Right ventricle myocardium inferior (tissue), 1 donor: ENCODE measurements at places on chromosomes 1 and 21.

DNA sequence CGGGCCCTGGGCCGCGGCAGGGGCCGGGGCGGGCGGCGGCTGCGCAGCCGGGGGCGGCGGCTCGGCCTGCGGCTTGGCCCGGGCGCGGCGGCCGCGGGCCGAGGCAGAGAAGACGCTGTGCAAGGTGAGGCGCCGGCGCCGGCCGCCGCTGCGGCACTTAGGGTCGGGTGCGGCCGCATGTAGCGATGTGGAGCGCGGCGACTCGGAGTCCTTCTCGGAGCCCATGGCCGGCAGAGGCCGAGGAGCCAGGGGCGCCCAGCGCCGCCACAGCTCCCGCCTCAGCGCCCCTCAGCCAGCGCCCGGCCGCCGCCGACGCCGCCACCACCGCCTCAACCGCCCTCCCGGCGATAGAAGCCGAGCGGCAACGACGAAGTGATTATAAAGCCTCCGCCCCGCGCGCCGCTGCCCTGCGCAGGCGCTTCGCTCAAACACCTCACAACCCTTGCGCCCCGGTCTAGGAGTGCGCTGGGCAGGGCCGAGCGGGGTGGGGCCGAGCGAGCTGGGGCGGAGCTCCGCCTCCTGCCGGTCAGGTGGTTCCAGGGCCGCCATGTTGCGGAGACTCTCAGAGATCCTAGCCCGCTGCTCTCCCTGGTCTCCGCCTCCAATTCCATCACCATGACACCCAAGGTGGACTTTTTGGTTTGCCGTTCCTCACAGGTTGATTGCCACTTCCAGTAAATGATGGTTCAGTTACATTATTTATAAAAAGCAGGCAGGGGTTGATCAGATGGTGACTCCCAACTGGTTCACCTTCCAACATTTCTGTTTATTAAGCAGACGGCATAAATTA, at the start of gene RNF19B:
RNF19B (minus strand) TSS at position 349 of the 790 bp plus-strand sequence; CDS start at position 225, 124 bp downstream.
- peak; percentile 97 for DNase-seq

DNA sequence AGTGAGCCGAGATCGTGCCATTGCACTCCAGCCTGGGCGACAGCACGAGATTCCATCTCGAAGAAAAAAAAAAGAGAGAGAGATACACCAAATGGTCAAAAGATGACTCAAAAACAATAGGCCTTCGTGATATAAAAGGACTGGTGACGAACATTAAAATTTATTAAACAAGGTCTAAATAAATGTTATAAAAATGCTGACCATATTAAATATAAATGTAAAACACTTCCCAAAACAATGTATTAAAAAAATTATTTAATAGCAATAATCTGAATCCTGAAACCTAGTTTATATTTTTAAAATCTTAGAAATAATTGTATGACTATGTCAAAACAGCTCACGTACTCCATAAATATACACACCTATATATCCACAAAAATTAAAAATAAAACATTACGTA, 247.6 kb downstream of the SETD4 start:
- no peak for DNase-seq

- DNase-seq, result no peak
Measured at GRCh38 chr1:154304664-154305337, 16.1 kb upstream of the AQP10 start.

- DNase-seq, result peak; percentile 55
Measured at GRCh38 chr21:44291936-44292811, 6.5 kb downstream of the AIRE start.

GRCh38 chr1:39065542-39065941, 39.4 kb downstream of the NDUFS5 start:
- no peak for DNase-seq

DNA sequence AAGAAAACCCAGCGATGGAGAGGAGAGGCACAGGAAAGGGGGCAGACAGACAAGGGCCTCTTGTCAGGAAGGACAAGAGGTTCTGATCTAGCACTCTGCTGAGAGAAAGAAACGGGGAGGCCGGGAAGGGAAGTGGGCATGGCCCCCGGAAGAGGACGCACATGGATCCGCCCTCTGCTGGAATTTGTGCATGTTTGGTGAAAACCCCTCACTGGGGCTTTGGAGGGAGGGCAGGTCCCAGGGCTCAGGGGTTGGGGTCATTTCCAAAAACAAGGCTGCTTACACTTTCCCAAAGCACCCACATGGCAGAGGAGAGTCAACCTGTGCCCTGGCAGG, 32.4 kb upstream of the ECE1 start:
- DNase-seq, result peak; percentile 48

- no peak for DNase-seq
Measured at GRCh38 chr21:25790122-25790877, 55.5 kb downstream of the GABPA start.

DNA sequence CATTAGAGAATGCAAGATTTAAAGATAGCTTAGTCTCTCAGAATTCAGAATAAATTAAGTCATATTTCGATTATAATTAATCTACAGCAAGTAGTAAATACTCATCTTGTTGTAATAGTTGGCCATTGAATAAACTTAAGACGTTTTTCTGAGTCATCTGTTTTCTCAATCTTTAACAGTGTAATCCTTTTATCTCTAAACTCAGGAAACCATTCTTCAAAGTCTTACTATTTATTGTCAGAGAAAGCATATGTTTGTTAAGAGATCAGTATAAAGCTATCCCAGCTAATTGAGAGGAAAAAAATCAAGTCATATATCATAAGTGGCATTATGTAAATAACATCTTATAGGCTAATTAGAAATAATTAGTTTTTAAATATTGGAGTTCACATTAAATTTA, 201.2 kb upstream of the ADAMTS5 start:
- DNase-seq, result no peak

GRCh38 chr1:111719135-111719534, 20.1 kb downstream of the INKA2 start:
- no peak for DNase-seq

DNA sequence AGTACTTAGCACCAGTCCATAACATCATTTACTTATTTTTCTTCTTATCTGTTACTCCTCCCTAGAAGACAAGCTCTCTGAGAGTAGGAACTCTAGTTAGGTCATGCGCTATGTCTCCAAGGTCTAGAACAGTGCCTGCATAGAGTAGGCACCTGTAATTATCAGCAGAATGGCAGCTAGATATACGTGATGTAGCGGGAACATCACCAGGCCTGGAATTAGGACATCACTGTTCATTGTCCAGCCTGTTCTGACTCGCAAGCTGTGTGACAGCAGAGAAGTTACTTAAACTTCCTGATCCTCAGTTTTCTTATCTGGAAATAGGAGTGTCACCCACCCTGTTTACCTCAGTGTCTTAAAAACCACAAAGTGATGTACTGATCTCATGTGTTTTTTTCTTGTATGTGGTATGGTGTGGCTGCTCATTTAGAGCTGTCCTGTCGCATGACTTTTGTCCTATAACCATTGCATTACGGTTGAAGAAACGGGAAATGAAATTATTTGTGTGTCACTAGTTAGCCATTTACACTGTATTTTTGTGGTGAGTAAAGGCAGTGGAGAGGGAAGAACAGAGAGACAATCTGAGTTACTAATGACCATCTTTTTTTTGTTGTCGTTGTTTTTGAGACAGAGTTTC, 37.1 kb upstream of the EXO1 start:
- DNase-seq, result no peak

- DNase-seq, result no peak
Measured at GRCh38 chr1:161855260-161855659, 89.1 kb downstream of the ATF6 start.

DNA sequence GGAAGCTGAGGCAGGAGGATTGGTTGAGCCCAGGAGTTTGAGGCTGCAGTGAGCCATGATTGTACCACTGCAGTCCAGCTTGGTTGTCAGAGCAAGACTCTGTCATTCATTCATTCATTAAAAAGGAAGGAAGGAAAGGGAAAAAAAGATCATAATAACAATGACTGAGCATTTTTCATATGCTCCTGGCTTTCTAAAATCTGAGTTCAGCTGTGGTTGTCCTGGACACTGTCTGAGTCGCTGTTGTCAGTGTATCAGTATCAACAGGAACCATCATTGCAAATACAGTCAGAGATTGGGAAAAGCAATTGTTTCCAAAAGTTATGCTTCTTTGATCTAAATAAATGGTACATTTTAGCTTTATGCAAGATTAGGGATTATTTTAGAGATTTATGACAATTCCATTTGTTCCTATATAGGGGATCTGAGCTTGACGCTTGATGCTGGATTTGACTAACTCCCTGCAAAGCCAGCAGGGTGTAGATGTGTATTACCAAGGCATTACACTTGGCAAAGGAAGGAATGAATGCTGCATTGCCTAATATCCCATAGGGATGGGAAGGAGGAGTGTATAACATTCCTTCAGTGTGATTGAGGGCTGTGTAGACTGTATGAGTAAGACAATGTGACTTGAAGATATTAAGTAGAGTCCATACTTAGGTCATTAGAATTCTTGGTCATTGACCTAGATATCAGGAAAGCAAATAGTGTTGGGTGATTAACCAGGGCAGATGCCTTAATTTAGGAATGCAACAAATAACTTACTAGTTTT, 100.2 kb downstream of the DISP1 start:
- no peak for DNase-seq

DNA sequence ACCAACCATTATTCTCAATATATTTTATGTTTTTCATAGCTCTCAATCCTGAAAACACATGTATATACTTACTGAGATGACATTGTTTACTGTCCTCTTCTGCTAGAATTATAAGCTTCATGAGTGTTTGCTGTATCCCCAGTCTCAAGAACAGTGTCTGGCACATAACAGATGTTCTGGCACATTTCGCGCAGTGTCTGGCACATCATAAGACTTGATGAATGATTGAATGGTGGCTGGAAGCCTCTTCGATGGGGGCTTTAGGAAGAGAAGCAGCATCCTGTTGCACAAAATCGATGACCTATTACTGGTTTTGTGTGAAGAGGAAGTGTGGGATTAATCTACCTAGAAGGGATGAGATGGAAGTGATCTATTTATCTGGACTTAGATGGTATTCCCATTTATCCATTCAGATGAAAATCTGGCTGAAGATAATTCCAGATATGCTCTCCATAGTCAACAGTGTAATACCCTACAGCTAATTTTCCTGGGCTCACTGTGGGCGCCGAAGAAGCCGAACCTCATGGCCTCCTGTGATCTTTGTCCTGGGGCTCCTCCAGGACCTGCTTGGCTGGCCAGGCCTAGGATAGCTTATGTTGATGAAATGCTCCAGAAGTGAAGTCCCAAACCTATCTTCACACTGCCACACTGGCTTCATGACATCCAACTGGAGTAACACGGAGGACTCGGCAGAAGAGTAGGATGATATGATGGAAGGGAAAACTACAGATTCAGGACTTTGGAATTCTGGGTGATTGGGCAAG, 26.5 kb downstream of the CD34 start:
- DNase-seq, result no peak

DNA sequence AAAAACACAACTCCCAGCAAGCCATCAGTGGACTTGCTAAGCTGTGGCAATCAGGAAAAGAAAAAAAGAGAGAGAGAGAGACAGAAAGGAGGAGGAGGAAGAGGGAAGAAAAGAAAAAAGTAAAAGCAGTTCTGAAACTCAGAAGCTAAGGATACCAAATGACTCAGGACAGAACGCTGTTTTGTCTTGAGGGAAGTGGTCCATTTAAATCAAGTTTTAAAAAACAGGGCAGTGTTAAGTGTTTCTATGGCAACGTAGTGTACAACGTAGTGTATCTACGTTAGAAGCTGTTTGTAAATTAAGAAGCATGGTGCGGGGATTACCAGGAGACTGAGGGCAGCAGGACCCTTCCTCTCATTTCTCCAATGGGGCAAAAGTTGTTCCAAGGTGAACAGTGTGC, 5.8 kb downstream of the ADORA3 start:
- DNase-seq, result no peak

DNA sequence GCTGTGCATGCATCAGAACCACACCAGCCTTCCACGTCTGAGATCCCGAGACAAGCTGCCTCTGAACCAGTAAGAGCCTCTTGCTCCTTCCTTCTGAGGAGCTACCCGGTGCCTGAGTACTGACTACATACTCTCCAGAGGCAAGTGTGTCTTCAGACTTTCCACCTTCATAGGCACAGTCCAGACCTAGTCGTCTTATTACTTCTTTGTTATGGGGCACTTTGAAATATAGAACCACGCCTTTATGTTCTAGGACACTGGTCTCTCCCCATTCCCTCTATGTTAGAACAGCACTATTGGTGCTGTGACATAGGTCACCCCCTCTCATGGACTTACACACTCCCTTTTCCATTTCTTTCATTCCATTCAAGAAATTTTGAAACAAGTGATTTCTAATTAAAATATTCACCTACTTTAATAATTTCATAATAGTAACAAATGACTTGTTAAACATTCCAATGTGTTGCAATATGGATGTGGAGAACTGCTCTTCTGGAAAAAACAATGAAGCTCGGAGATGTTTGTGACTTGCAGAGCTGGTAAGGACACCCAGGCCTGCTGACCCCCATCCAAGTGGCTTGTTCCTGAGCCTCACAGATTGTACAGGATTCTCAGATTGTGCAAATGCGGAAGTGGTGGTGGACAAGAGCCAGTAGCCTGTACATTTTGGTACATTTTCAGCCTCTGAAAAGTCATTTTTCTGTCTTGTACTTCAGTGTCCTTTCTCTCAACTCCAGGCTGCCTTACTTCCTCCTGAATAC, 76.1 kb upstream of the SIPA1L2 start:
- DNase-seq, result no peak

GRCh38 chr1:239186487-239186886, 199.9 kb upstream of the CHRM3 start:
- no peak for DNase-seq

- peak; percentile 81 for DNase-seq
Measured at GRCh38 chr1:19651141-19651737, 7.1 kb downstream of the NBL1 start.

DNA sequence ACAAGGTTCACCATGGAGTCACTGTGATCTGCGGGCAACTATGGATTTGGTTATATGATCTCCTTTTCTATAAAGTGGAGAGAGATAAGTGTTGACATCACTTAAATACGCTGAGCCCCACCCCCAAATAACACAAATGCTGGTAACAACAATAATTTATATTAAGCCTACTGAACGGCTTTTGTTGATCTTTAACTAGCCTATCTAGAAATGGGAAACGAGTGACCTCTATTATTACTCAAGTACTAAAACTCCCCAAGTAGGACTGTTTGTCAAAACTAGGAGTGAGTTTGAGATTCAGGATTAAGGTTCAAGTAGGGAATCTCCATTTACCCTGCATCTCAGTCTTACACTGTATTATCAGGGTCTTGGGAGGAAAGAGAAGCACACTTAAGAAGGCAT, 52.2 kb downstream of the MAP3K7CL start:
- no peak for DNase-seq

GRCh38 chr1:169928438-169929209, 34.9 kb upstream of the SCYL3 start:
- no peak for DNase-seq

DNA sequence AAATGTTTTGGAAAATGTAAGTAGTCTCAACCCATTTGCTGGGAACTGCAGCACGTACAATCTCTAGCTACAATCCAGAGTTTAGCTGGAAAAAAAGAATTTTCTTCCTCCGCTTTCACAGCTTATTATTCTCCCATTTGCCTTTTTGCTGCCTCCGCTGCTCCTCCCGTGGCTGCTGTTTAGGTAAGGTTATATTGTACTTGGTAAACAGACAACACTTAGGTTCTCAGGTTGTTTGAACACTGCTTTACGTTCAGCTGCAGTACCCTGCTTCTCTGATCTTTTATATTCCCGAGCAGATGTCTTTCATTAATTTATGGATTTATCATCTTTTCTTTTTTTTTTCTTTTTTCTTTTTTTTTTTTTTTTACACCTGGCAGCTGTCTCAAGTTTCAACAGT, 14.3 kb downstream of the PROX1 start:
- no peak for DNase-seq

GRCh38 chr1:180586671-180587155, 27.9 kb downstream of the OVAAL start:
- DNase-seq, result no peak
